ENCODE measurements at places on chromosomes 11 and 22.
A peak's percentile ranks its signal among the peaks of the same experiment; 100 is the strongest.

- DNase-seq, result no peak
Observed at GRCh38 chr11:119585043-119585781, 143.8 kb downstream of the NECTIN1 start.

DNA sequence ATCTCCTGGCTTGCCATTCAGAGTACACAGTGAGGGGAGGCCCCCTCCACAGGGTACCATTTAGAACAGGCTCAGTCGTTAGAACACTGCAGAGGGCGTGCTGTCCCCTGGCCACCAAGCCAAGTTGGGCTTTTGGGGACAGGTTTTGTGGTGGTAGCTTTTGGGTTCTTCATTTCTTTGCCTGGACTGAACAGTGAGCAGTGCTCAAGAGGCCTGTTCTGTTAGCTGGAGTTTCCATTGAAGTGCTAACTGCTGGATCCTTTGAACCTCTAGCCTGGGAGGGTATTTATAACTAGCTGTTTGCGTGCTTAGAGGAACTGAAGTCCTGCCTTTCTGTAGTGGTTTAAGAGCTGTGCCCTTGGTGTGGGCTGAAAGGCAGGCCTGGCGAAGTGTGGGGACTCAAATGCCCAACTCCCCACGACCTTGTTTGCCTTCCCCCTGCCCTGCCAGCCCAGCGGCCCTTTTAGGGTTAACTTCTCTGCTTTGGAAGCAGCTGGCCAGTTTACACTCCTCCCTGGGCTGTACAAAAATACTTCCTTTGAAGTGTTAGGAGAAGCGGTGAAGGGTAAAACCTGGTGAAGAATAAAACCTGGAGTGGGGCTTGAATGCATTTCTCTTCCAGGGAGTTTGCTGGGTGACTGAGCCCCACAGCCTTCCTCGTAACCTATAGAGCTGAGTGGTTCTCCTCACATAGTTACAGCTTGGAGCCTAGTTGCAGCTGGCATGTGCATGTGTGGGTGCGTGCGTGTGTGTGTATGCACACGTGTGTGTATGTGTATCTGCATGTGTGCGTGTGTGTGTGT is 34.6 kb downstream of the ZNRF3 start:
- no peak for DNase-seq

DNA sequence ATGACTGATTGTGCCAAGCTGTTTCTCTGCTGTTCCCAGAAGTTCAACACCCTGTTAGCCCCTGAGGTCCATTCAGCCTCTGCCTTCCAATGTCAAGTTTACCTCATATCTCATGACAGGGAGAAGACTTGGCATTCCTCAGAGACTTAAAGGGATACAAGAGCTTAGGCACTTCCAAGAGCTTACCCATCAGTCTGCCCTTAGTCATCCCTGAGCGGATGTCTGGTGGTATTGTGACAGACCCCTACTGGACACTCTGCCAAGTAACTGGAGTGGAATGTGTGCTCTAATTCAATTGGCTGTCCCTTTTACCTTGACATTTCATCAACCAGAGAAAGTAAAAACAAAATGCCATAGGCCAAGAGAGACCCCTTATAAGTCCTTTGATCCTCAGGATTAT is 151.5 kb downstream of the AASDHPPT start:
- peak; percentile 11 for DNase-seq

DNA sequence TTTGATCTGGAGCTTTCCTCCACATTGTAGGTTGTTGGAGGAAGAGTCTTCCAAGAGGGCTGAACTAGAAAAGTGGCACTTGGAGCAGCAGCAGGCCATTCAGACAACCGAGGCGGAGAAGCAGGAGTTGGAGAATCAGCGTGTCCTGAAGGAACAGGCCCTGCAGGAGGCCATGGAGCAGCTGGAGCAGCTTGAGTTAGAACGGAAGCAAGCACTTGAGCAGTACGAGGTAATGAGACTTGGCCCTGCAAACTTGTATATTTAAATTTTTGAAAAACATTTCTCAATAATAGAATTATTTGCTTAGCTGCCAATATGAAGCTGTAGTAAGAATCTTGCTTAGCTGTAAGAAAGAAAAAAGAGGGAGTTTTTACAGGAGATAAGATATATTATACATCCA is 84.0 kb downstream of the SWAP70 start:
- DNase-seq, result no peak

- DNase-seq, result peak; percentile 30
Observed at GRCh38 chr22:36816636-36817524, at the start of gene PVALB. Gene PVALB (minus strand): TSS chr22:36817035. CDS start chr22:36817005, 30 bp downstream.

DNA sequence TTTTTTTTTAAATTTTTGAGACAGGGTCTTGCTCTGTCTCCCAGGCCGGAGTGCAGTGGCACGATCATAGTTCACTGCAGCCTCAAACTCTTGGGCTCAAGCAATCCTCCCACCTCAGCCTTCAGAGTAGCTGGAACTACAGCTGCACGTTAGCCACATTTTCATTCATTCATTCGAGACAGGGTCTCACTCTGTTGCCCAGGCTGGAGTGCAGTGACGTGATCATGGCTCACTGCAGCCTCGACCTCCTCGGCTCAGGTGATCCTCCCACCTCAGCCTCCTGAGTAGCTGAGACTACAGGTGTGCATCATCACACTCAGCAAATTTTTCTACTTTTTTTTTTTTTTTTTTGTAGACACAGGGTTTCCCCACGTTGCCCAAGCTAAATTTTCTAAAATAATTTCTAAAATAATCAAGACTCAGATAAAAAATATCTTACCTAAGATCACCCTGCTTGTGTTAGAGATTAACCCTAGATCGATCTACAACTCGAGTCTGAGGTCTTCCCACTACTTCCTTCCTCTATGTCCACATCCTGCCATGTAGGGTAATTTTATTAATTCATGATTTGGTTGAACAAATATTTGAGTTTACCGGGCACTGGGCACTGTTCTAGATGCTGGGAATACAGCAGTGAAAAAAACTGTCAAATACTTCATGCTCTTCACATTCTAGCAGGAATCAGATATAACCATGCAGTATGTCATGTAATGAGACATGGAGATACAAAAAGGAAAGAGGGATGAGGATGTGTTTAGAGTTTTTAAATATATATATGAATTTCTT is 15.1 kb downstream of the EIF4G2 start:
- DNase-seq, result no peak

GRCh38 chr22:19522190-19522880 is 1.9 kb downstream of the CLDN5 start:
- DNase-seq, result no peak

GRCh38 chr11:31956310-31956709 is 134.6 kb upstream of the RCN1 start:
- DNase-seq, result peak; percentile 50

GRCh38 chr11:17267576-17267975 is 9.0 kb upstream of the NUCB2 start:
- DNase-seq, result peak; percentile 95

DNA sequence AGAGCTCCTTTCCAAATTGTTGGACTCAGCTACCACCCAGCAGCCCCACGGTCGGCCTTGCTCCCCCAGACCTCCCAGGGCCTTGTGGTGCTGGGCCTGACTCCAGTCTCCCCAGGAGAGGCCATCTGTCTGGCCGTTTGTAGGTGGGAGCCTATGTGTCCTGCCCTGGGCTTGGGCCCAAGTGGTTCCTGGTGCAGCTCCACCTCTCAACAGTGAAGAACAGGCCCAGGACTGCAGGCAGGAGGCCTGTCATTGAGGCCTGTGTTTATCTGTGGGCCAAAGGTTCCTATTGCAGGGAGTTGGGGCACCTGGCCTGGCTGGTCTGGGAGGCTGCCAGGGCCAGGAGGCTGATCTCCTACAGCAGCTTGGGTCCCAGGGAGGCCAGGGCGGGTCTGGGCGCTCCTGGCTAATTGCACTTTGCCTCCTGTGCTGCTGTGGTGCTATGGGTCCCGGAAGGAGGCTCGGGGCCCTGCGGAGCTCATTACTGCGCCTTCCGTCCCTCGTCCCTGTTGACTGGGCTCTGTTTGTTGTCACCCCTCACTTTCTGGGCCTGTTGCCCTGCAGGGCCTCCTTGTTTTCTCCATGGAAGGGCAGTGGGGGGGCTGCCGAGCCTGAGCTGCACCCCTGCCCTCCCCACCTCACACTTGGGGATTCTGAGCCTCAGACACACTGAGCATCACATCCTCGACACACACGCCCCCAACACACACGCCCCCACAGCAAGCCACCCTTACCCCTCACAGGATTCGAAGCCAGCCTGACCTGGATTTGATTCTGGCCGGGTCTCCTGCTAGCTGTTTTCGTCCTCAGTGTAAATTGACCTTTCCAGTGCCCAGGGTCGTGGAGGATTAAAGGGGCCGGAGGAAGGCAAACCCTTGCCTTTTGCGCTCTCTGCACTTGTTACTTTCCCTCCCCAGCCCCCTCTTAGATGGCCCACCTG is 6.8 kb upstream of the OMP start:
- DNase-seq, result no peak

Data from EL (cell line).